SK-N-DZ (cell line): ENCODE measurements at places on chromosomes 13 and 19.

- DNase-seq, result peak; percentile 32
These were observed at the start of gene ETV2 for GRCh38 chr19:35641515-35642151. Gene ETV2, plus strand, starts transcription at chr19:35641745. Its CDS starts 716 bp downstream, at chr19:35642461.

- no peak for DNase-seq
These were observed 34.6 kb downstream of the CYP4F2 start for GRCh38 chr19:15863272-15863671.

DNA sequence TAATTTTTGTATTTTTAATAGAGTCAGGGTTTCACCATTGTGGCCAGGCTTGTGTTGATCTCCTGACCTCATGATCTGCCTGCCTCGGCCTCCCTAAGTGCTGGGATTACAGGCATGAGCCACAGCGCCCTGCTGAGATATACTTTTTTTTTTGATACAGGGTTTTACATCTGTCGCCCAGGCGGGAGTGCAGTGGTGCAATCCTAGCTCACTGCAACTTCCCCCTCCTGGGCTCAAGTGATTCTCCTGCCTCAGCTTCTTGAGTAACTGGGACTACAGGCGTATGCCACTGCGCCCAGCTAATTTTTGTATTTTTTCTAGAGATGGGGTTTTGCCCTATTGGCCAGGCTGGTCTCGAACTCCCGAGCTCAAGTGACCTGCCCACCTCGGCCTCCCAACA, 2.0 kb downstream of the COLGALT1 start:
- DNase-seq, result no peak

DNA sequence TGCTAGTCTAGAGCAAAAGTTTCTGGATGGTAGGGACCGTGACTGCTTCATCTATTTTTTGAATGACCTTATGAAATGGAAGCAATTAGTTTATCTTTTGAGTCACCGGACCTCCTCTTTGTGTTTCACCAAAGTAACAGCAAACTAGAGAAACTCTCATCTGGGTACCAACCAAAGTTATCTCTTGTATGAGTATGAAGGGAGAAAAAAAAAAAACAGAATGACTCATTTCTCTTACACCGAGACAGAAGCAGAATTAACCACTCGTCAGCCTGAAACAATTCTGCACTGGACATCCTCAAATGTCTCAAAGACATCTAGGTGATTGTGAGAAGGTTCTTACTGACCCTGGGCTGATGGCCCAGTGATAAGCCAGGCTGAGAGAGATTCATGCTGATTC, 18.3 kb downstream of the ZNF100 start:
- DNase-seq, result no peak

DNA sequence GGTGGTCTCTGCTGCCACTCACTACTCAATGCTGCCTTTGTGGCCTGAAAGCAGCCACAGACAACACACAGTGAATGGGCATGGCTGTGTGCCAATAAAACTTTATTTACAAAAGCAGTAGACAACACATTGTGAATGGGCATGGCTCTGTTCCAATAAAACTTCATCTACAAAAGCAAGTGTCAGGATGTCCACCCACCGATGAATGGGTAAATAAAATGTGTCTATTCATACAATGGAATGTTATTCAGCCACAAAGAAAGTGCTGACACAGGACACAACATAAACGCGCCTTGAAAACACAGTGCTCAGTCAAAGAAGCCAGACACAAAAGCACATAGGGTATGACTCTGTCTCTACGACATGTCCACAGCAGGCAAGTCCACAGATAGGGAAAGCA, 20.1 kb downstream of the ZSCAN5A start:
- DNase-seq, result no peak

DNA sequence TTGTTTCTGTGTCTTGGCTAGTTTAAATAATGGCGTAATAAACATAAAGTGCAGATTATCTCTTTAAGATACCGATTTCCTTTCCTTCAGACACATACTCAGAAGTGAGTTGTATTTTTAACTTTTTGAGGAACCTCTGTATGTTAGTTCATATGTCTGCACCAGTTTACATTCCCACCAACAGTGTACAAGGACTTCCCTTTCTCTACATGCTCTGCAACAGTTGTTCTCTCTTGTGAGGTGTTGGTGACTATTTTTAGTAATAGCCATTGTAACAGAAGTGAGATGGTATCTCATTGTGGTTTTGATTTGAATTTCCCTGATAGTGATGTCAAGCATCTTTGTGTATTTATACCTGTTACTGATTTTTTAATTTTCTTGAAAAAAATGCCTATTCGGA, 418.6 kb downstream of the UQCRFS1 start:
- DNase-seq, result no peak

GRCh38 chr13:27367570-27367969, 56.8 kb upstream of the GTF3A start:
- DNase-seq, result no peak

DNA sequence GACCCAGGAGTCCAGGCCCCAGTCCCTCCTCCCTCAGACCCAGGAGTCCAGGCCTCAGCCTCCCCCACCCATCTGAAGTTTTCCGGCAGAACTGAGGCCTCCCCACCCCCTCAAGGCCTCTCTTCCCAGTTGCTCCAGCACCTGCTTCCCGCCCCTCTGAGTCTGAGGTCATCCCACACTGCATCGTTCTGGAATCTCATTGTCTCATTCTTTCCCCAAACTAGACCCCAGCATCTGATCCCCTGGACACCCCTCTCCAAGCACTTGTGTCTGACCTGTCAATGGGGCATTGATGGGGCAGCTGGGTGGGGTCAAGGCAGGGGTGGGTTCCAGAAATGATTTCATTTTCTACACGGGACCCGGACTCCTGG, 793 bp upstream of the SBK2 start:
- DNase-seq, result no peak

- DNase-seq, result no peak
These were observed 8.7 kb upstream of the SERPINE3 start for GRCh38 chr13:51330791-51331190.

- DNase-seq, result no peak
These were observed 201.8 kb upstream of the SERP2 start for GRCh38 chr13:44171861-44172260.

- DNase-seq, result no peak
These were observed 4.9 kb upstream of the TDRD3 start for GRCh38 chr13:60392131-60392530.

DNA sequence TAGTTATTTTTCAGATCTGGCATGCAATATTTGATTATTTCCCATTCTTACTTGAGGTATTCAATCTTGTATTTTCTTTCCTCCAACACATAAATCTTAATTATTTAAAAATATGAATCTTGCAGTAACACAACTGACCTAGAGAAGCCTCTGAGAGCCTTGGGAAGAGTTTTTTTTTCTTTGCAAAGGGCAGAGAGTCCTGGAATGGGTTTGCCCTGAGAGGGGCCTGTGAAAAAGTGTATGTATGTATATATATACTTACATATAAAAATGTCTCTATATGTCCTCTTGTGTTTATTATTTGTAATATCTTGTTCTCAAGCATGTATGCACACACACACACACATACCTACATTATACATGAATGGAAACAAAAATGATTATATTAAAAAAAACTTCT, 801.2 kb upstream of the SLITRK1 start:
- DNase-seq, result no peak

DNA sequence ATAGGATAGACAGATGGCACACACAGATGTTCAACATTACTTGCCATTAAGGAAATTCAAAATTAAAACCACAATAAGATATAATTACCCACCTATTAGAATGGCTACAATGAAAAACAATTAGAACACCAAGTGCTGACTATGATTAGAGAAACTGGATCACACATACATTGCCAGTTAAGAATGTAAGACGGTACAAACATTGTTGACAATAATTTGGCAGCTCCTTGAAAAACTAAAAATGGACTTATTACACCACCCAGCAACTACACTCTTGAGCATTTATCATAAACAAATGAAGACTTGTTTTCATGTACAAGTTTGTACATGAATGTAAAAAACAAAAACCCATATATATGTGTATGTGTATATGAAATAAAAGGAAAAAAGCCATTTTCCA, 13.7 kb downstream of the ZNF461 start:
- no peak for DNase-seq

DNA sequence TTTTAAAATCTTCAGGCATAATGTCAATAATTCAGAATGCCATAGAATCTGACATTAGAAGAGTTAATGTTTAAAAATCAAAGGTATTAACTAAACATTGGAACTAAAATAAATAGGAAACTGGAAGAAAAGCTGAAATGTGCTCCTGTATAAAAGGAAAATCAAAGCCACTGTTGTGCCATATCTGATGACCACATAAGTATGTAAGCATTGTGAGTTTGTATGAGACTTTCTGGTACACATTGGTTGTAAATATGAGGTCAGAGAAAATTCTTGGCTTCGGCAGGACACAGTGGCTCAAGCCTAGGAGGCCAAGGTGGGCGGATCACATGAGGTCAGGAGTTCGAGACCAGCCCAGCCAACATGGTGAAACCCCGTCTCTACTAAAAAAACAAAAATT, 48.3 kb upstream of the INTS6 start:
- no peak for DNase-seq

DNA sequence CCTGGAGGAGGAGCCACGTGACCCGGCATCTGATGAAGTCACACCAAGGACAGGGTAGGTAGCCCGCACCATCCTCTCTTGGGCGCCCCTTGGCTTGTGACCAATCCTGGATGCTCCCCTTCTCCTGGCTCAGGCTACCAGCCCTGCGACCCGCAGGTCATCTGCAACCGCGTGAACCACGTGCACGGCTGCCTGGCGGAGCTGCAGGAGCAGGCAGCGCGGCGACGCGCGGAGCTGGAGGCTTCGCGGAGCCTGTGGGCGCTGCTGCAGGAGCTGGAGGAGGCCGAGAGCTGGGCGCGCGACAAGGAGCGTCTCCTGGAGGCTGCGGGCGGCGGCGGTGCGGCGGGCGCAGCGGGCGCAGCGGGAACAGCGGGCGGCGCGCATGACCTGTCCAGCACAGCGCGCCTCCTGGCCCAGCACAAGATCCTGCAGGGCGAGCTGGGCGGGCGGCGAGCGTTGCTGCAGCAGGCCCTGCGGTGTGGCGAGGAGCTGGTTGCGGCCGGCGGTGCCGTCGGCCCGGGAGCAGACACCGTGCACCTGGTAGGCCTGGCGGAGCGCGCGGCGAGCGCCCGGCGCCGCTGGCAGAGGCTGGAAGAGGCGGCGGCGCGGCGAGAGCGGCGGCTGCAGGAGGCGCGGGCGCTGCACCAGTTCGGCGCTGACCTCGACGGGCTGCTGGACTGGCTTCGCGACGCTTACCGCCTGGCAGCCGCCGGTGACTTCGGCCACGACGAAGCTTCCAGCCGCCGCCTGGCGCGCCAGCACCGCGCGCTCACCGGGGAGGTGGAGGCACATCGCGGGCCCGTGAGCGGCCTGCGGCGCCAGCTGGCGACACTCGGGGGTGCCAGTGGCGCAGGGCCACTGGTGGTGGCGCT, 45.9 kb downstream of the SPTBN4 start:
- DNase-seq, result peak; percentile 53

- DNase-seq, result peak; percentile 16
These were observed 234.3 kb downstream of the LMO7 start for GRCh38 chr13:75870397-75870903.

DNA sequence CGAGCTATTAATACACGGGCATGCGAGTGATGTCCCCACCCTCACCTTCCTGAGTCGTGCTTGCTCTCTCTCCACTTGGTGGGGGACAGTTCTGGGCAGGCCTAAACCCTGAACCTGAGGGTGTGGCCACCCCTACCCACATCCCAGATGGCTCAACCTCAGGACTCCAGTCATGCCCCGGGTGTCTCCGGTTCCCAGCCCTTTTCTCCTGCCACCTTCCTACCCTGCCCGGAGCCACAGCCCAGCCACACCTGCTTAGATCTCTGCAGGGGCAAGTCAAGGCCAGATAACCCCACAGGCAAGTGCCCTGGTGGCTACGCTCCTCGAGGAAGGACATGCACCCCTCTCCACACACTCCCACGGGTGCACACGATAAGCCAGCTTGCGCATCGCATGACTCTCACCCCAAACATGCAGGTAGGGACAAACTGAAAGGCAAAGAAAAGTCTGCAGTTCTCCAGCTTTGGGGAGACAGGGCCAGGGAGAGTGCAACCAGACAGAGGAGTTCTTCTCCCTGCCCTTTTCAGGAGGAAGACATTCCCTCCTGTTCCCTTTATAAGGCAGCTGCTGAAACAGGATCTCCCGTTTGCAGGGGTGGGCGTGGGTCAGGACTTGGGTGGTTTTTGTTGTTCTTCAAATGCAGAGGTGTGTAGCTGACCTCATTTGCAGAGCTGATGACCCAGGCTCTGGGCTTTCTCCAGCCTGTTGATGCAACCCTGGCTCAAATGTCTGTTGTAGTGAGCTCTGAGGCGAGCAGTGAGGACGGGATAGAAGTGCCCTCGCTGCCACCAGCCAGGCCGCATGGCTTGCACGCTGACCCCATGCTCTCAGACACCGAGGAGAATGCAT, 88.6 kb downstream of the DPF1 start:
- DNase-seq, result no peak
